ENCODE measurements at places on chromosomes 3 and 15. TPM values are rescaled to one million over a fixed set of nuclear protein-coding genes. Genes with fewer than 3 reads are reported as not detected.

TRAT1 gene
- 2.7 TPM for total RNA-seq

CA12 gene
- 27.1 TPM for total RNA-seq

SYNPR gene
- total RNA-seq = not detected

MAP1A gene
- total RNA-seq = 6.2 TPM

CFAP100 gene
- not detected for total RNA-seq

CLDN18 gene
- total RNA-seq = not detected

ACTC1 gene
- total RNA-seq = 5.5 TPM

TYRO3 gene
- 44.5 TPM for total RNA-seq

DNA sequence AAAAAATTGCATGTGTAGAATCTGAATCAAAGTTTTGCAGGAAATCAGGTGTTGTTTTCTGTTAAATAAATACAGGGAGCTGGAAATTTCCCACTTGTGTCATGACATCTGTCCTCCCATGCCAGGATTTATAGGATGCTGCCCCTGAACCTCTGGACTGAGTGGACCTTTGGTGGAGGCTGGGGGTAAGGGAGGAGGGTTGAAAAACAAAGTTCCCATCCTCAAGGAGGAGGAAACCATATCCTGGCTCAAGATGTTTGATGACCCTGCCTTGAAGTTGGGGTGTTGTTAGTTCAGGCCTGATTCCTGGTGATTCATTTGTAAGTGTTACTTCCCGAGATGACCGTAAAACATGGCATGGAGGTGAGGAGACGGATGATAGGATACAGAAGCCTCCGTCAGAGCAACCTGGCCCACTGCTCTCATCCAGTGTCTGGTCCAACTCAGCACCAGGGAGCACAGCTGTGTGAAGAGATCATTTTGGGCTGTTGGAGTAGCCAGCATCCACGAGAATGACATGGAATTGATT, 223.6 kb downstream of the CACNA2D3 start:
- DNase-seq = no peak

- peak; percentile 26 for DNase-seq
These were observed 201.2 kb downstream of the GOLGA6L6 start for GRCh38 chr15:20340331-20340811.

DNA sequence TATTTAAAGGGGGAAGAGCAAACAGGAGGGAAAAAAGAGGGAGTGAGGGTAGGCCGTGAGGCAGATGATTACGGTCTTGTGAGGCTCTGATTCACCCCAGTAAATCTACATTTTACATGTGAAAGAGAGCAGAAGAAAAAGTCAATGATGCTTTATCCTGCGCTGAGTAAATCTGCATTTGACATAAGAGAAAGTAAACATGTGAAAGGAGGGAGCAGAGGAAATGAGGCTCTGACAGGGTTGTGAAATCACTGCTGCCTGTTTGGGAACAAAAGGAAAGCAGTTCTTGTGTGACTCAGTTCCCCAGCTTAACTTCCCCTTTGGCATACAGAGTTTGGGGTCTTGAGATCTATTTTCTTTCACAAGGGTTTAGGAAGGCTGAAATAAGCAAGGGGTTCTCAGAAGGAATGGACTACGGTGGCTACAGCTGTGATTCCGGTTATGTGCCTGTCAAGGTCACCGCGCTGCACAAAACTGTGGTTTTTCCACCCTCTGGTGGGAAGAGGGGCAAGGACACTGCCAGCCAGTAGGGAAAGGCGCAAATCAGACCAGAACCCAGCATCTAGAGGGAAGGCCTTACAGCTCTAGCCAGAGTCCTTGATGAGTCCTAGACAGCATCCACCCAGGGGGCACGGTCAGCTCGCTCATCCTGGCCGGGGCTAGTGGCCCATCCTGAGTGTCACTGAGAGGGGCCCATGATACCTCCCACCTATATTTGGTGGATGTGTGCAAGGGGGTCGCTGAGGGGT, 18.9 kb upstream of the HCN4 start:
- no peak for DNase-seq

DNA sequence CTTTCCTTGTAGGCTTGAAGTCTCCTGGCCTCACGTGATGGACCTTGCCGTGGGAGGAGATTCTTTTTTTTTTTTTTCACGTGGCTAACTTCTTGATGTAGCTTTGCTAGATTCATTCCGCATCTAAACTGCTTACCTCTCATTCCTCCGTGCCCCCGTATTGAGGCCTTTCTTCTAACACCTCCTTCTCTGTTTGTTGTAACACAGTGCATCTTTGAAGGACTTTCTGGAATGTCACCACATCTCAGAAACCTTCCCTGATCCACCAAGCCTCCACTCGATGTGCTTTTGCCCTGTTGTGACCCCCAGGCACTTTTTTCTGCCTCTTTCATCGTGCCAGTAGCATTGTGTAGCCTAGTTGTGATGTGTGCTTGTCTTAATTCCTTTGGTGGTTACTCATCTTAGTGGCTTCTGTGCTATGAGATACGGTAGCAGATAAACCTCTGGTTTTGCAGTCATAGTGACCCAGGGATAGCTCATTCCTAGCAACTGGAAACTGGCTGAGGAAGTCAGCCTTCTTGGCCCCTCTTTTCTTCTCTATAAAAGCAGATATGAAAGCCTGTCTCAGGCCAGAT, 1.6 kb upstream of the BNC1 start:
- no peak for DNase-seq

DNA sequence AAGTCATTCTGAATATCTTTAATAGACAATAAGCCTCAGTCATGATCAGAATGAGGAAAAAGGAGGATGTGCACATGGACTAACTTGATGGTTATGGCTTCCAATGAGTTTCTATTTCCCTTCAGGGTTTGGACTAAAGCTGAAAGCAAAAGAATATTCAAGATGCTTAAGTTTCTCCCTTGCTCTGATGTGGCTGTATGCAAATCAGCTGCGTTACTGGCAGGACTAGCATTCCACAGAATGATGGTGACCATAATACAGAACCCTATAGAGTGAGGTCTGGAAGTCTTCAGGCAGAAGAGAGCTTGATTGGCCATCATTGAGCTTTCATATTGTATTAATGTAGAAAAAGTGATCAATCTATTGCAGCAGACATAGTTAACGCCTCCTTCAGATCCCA, 466.0 kb downstream of the NLGN1 start:
- DNase-seq = no peak

- DNase-seq = no peak
These were observed 1.6 kb downstream of the SPRED1 start for GRCh38 chr15:38254051-38254883.

GRCh38 chr3:107402214-107402613, 25.0 kb downstream of the CCDC54 start:
- no peak for DNase-seq

DNA sequence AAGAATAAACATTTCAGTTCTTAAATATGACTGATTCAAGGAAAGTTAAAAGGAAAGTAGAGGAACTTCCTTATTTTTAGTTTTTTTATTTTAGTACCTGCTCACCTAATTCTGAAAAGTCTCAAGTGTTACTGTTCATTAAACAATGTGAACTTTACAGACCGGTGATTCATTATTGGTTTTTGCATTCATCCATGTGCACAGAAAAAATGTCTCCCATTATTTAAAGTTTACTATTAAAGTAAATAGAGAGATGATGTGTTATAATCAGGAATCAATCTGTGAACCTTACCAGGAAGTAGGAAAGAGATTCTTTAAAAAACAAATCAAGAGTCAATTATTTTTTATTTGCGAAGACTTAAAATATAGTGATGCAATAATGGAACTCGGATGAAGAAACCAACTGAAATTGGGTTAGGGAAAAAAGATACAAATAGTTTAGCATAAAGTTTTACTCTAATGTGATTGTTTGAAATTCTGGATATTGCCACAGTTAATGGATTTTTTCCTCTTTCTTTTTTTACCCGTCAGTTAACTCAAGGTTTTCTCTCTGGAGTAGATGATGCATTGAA, 119.4 kb upstream of the SAMMSON start:
- no peak for DNase-seq

GRCh38 chr15:25715536-25716413, 147.4 kb downstream of the ATP10A start:
- no peak for DNase-seq

- DNase-seq = no peak
These were observed 37.0 kb downstream of the FOXL2 start for GRCh38 chr3:138909904-138910303.

- DNase-seq = no peak
These were observed 456.9 kb upstream of the UBE2E2 start for GRCh38 chr3:22746221-22746620.

DNA sequence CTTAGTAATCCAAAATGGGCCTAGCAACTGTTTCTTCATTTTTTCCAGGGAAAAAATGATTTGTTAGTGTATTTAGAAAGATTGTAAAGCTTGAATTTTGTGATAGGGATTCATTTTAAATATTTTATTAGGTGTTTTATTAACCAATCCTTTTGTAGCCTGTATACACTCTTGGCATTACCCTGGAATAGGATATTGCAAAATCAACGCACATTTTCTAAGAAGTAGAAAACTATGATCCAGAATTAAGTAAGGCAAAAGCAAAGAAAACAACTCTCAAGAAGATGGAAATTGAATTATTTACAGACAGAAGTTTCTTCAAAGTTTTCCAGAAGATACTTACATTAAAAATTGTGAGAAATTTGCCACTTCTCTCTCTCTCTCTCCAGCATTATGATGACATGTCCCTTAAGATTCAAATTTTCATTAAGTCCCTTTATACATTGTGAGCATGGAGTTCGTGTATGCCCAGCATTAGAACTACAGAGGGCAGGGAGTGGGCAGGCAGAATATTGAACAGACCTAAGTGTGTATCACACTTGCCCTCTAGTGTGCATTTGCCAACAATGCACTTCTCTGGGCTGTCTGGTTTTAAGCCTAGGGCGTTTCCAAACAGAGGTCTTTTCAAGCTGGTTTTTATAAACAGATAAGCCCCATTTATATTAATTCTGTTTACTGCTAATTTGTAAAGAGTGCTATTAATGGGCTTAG, 28.5 kb upstream of the CMSS1 start:
- no peak for DNase-seq

- no peak for DNase-seq
These were observed 604 bp downstream of the LTK start for GRCh38 chr15:41512940-41513505.

- no peak for DNase-seq
These were observed 9.3 kb downstream of the STRA6 start for GRCh38 chr15:74193299-74193718.

DNA sequence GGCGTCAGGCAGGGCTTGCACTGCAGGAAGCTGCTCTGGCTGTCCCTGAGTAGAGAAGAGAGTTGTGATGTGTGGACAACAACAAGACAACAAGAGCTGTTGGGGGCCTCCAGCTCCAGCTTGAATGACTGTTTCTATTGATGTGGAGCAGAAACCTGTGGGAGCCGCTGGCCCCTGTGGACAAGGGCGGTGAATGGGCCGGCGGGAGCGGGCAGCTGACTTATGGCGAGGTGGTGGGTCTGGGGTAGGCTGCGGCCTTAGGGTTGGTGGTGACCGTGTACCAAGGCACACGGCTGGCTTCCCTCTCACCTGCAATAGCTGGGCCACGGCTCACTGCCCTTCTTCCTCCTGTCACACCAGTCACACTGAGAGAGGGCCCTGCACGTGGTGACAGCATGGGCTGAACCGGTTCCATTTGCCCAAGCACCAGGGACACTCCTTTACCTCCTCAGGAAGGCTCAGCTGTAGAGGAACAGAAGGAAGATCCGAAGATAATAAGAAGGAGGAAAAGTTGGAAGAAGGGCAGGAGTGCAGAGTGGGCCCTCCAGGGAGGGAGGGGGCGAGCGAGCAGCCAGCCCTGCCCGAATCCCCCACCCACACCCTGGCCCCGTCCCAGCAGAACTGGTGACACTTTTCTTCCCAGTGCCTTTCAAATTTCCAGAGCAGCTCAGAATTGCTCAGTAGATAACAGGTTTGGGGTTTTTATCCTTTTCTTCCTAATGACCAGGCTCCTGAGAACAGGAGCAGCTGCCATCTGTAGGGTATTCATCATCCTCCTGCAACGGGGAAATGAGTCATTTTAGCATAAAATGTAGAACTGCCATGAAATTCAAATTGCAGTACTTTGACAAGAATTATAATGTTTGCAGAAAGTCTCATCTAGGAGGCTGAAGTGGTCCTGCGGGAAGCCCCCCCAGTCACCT, 136.9 kb downstream of the TJP1 start:
- no peak for DNase-seq

GRCh38 chr15:74182131-74182530, 8.6 kb downstream of the ISLR start:
- DNase-seq = no peak

DNA sequence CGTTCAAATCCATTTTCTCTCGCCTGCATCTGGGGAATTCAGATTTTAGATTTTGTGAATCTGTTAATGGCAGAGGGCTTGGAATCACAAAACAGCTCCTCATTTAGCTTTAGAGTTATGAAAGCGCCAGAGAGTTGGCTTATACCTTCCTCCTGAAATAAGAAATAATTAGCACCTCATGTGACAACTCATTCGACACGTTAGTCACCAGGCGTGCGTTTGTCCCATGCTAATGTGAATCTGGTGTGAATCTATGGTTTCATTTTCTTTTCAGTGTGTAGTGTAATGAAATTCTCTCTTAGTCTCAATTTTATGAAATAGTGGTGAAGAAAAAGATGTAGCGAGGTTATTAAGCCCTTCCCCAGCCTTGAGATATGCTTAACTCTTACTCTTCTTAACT, 89.4 kb downstream of the EDEM1 start:
- DNase-seq = no peak

- no peak for DNase-seq
These were observed 274.5 kb downstream of the NEK10 start for GRCh38 chr3:27094721-27095120.

- DNase-seq = no peak
These were observed 27.7 kb downstream of the DLG1 start for GRCh38 chr3:197270558-197271317.

DNA sequence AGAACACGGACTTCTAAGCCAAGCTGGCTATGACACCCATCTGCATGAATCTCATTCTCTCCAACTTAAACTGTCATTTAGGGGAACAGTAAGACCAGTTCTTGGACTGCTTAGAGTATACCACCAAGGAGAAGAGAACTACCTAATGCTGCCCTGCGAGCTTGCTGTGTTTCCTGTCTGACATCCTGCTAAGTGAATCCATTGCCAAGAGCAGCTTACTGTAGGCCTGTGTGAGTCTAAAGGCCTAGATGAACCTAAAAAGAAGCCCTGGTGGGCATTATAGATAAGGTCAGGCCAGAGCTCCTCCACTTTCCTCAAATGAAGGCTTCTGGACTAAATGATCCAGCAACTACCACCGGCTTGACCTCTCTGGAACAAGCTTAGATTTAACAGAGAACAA, 15.0 kb downstream of the LZTFL1 start:
- no peak for DNase-seq

GRCh38 chr3:197613199-197613598, 57.4 kb upstream of the BDH1 start:
- DNase-seq = no peak

- no peak for DNase-seq
These were observed 7.2 kb upstream of the GMPS start for GRCh38 chr3:155863072-155863784.

Measured in omental fat pad (tissue), 4 donors.